ENCODE measurements at places on chromosomes 2 and 18. TPM values are rescaled to one million over a fixed set of nuclear protein-coding genes. Genes with fewer than 3 reads are reported as not detected.

- H3K4me3 ChIP-seq: no peak overlapping the region
- peaks cover 3% of the 10 kb centered on the region for H3K27me3 ChIP-seq
- DNase-seq: no peak
Observed at GRCh38 chr18:37551846-37552245, 13.8 kb downstream of the CELF4 start.

GRCh38 chr2:96893289-96894150 is 23.6 kb upstream of the SEMA4C start:
- no peak overlapping the region for H3K4me3 ChIP-seq
- no peaks in the 10 kb centered on the region for H3K27me3 ChIP-seq
- peaks cover 25% of the 10 kb centered on the region for H3K4me1 ChIP-seq
- H3K36me3 ChIP-seq: no peaks in the 10 kb centered on the region
- H3K27ac ChIP-seq: no peak overlapping the region
- DNase-seq: no peak

DNA sequence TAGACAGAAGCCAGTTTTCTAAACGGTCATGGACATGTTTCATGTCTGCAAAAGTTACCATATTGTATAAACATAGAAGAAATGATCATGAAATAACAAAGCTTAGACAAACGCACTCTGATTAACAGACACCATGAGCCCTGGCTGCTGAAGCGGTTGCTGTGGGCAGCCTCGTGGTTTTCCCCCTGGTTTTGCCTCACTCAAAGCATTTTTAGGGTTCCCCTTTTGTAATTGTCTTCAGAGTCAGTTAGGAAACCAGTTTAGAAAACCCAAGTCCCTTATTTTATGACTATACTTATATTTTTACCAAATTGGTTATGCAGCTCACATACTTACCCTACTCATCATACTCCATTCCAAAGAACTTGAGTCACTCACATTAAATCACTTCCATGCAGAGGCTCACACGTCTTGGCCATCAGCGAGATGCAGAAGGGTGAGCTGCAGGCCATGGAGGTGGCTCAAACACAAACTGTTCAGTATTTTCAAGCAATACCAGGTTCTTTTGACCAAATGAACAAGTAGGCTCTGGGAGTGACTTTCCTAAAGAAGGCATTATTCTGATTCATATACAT is 105.6 kb upstream of the SALL3 start:
- H3K4me1 ChIP-seq: no peaks in the 10 kb centered on the region
- no peak overlapping the region for H3K4me3 ChIP-seq
- no peak for DNase-seq
- no peaks in the 10 kb centered on the region for H3K36me3 ChIP-seq
- peaks cover 28% of the 10 kb centered on the region for H3K27me3 ChIP-seq
- no peak overlapping the region for H3K27ac ChIP-seq

DNA sequence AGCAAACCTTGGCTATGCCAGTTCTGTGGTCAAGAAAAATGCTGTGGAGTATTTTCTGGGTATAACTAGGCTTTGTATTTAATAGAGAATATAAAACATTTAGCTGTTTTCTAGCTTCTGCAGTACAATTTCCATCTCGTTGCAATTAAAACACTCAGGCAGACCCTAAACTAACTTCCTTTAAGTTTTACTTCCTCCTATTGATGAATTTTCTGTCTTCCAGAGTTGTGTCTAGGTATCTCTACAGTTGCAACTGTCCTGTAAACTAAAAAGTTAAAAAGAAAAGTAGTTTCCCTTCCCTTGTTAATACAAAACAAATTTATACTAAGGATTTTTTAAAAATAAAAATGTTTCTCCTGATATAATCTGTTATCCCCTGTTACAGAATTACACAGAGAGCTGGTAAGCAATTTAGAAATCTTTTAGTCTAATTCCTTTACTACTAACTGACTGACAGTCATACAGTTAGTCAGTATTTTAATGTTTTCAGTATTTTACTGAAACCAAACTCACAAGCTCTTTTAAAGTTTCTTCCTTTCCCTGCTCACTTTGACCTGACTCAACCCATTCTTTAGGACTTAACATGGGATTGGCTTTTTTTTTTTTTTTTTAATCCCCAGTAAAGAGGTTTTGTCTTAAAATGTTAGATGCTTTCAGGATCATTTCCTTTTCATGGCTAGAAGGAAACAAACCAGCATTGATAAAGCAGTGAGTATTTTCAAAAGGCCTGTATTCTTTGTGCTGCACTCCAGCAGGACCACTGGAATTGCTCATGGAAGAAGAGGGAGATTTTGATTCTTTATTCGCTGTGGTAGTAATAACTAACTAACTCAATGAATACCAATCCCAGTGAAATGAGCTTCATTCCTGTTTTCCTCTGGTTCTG is 22.9 kb downstream of the ITGAV start:
- H3K4me3 ChIP-seq: no peak overlapping the region
- no peaks in the 10 kb centered on the region for H3K27me3 ChIP-seq
- DNase-seq: no peak
- H3K36me3 ChIP-seq: peaks cover 4% of the 10 kb centered on the region
- H3K4me1 ChIP-seq: peaks cover 3% of the 10 kb centered on the region
- H3K27ac ChIP-seq: no peak overlapping the region

GRCh38 chr2:191250986-191251385 is 5.8 kb downstream of the MYO1B start:
- peaks cover 23% of the 10 kb centered on the region for H3K4me1 ChIP-seq
- no peak overlapping the region for H3K4me3 ChIP-seq
- no peak overlapping the region for H3K27ac ChIP-seq

DNA sequence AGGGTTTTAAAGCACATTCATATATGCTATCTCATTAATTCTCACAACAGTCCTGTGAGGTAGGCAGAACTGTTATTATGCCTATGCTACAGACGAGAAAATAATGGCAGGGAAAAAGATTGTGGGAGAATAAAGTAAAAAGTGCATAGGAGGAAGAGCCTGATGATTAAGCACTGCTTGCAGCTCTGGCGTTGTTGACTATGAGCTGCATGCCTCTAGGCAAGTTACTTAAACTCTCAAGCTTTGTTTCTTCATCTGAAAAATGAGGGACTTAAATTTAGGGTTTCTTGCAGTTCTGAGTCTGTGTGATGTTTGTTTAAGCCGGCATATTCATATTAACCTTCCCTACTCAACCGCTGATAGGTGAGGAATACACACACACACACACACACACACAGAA is 51.6 kb upstream of the RAPH1 start:
- no peak overlapping the region for H3K4me3 ChIP-seq

DNA sequence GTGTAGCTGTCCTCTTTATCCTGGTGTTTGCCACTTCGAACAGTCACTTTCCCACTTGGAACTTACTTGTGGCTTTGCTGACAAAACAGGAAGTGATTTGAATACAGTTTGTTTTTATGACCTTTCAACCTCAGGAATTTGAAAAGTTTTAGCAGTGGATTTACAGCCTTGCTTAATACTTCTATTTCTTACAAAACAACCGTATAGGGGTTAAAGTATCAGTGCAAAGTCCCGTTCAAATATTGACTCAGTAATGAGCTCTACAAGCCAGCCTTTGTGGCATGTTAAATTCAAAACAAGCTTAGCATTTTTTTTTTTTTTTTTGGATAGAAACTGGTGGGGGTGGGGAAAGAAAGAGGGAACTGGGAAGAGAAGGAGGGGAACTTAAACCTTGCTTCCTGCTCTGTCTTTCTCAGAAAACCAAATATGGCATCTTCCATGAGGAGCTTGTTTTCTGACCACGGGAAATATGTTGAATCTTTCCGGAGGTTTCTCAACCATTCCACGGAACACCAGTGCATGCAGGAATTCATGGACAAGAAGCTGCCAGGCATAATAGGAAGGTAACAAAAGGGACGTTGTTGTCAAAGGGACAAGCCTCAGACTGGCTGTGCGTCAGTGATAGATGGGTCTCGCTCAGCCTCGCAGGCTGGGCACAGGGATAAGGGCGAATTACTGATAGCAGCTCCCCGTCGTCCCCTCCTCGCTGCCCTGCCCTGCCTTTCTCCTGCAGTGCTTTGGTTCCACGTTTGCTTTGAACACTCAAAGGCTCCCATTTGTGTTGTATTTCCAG is at the start of gene HNMT:
HNMT (plus strand) TSS at position 408 of the 793 bp plus-strand sequence; CDS start at position 427, 19 bp downstream.
- H3K4me1 ChIP-seq: no peaks in the 10 kb centered on the region
- H3K27me3 ChIP-seq: peaks cover 7% of the 10 kb centered on the region
- H3K36me3 ChIP-seq: no peaks in the 10 kb centered on the region
- H3K4me3 ChIP-seq: no peak within 1 kb of the TSS
- no peak for DNase-seq

DNA sequence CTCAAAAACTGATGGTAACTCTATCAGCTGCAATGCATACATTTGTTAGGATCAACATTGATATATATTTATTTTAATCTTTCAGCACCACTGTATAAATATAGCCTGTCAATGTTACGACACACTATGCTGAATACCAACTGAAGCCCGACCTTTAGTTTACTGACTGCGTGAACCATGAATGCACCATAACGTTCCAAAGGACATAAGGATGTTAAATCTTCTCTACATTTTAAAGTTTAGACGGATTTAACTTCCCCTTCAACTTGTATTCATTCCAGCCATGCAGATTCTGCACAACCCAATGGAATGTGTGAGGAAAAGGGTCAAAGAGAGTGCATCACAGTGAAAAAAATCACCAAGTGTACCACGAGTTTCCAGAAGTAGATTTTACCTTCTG is 489.5 kb downstream of the IRS1 start:
- no peaks in the 10 kb centered on the region for H3K36me3 ChIP-seq
- no peak for DNase-seq
- H3K4me1 ChIP-seq: no peaks in the 10 kb centered on the region
- H3K4me3 ChIP-seq: no peak overlapping the region
- no peak overlapping the region for H3K27ac ChIP-seq

DNA sequence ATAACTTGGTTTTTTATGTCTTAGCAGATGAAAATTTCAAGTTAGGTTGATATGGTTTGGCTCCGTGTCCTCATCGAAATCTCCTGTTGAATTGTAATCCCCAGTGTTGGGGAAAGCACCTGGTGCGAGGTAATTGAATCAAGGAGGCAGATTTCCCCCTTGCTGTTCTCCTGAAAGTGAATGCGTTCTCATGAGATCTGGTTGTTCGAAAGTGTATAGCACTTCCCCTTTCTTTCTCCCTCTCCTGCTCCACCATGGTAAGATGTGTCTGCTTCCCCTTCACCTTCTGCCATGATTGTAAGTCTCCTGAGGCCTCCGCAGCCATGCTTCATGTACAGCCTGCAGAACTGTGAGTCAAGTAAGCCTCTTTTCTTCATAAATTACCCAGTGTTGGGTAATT is 242.1 kb upstream of the TNP1 start:
- H3K36me3 ChIP-seq: no peaks in the 10 kb centered on the region
- no peak overlapping the region for H3K4me3 ChIP-seq
- H3K4me1 ChIP-seq: peaks cover 7% of the 10 kb centered on the region
- no peak overlapping the region for H3K27ac ChIP-seq
- H3K27me3 ChIP-seq: no peaks in the 10 kb centered on the region

DNA sequence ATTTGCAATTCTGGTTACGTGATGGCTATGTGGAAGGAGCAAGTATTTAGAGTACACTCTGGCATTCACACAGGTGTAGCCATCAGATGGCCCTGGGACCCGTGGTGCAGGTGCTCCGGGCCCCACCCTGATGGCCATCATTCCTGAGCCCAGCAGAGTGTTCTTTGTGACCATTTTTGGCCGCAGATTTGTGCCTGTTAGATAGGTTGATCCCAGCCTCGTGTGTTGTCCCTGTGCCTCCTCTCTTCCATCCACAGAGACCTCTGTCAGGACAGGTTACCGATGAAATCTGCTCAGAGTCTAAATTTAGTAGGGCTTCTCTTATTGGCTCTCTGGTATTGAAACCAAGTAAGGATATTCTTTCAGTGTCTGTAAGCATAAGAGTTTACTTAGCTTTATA is 33.9 kb downstream of the MAPRE2 start:
- DNase-seq: no peak
- H3K27ac ChIP-seq: no peak overlapping the region
- peaks cover 52% of the 10 kb centered on the region for H3K4me1 ChIP-seq
- H3K4me3 ChIP-seq: no peak overlapping the region
- no peaks in the 10 kb centered on the region for H3K27me3 ChIP-seq
- H3K36me3 ChIP-seq: peaks cover 32% of the 10 kb centered on the region

- no peak overlapping the region for H3K27ac ChIP-seq
- no peaks in the 10 kb centered on the region for H3K36me3 ChIP-seq
- no peak for DNase-seq
- H3K4me3 ChIP-seq: no peak overlapping the region
Observed at GRCh38 chr18:37544217-37544616, 21.4 kb downstream of the CELF4 start.

GRCh38 chr2:170216428-170216827 is 38.5 kb downstream of the MYO3B start:
- H3K36me3 ChIP-seq: peaks cover 1% of the 10 kb centered on the region
- no peak for DNase-seq
- peaks cover 4% of the 10 kb centered on the region for H3K4me1 ChIP-seq
- H3K27me3 ChIP-seq: peaks cover 1% of the 10 kb centered on the region
- no peak overlapping the region for H3K4me3 ChIP-seq

DNA sequence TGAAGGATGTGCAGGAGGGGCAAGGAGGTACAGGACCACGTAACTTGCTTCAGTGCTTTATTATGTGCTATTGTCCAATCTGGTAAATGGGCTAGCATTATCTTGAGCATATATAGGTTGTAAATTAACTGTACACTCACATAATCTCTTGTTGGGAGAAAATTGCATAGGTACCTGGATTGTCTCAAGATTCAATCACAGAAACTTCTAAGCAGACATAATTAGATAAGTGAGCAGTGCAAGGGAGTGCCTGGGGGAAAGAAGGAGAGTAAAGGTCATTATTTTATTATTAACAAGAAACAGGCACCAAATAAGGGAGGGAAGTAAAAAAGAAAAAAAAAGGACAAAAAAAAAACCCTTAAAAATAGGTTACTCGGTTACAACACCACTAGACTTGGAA is 186.2 kb downstream of the MBD5 start:
- H3K27me3 ChIP-seq: no peaks in the 10 kb centered on the region
- H3K27ac ChIP-seq: no peak overlapping the region
- DNase-seq: no peak
- no peaks in the 10 kb centered on the region for H3K4me1 ChIP-seq

DNA sequence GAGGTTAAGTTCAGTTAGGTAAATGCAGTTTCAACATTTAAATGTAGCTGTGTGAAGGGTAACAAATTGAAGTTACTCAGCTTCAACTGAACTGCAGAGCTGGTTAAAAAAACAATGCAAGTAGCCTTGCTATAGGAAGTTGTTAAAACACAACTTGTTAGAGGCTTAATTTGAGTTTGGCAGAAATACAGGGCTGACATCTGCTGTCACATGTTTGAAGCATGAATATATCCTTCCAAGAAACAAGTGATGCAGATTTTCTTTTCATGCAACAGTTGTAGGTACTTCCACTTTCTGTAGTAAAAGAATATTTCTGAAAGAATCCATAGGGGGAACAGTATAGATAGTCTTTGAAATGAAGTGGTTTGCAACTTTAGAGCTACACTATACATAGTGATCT is 208.7 kb upstream of the RASGRP3 start:
- H3K27me3 ChIP-seq: peaks cover 28% of the 10 kb centered on the region
- no peak for DNase-seq
- H3K4me3 ChIP-seq: no peak overlapping the region
- H3K27ac ChIP-seq: no peak overlapping the region

GRCh38 chr2:84866122-84866521 is 14.8 kb downstream of the TRABD2A start:
- H3K4me1 ChIP-seq: peaks cover 78% of the 10 kb centered on the region
- DNase-seq: no peak
- H3K36me3 ChIP-seq: peaks cover 69% of the 10 kb centered on the region
- H3K4me3 ChIP-seq: no peak overlapping the region
- H3K27ac ChIP-seq: peak overlapping the region; percentile 67
- no peaks in the 10 kb centered on the region for H3K27me3 ChIP-seq

Gene ADAM23
- 0.10 TPM for total RNA-seq

Gene GPR35
- 7.8 TPM for total RNA-seq

Data from activated naive CD8-positive, alpha-beta T cell treated with anti-CD3 and anti-CD28 coated beads for 36 hours (primary cell).